Upper lobe of left lung (tissue), 6 donors: ENCODE measurements at places on chromosomes 1 and 21. TPM values are rescaled to one million over a fixed set of nuclear protein-coding genes. Genes with fewer than 3 reads are reported as not detected.

The CELA2A gene
- not detected for total RNA-seq

The SPATA1 gene
- total RNA-seq: 2.2 TPM

The ATXN7L2 gene
- total RNA-seq: 6.0 TPM

- H3K36me3 ChIP-seq: peaks cover 2% of the 10 kb centered on the region
- DNase-seq: no peak
- no peak overlapping the region for H3K4me3 ChIP-seq
- H3K27ac ChIP-seq: no peak overlapping the region
Measured at GRCh38 chr1:26579681-26580111, 50.1 kb downstream of the RPS6KA1 start.

DNA sequence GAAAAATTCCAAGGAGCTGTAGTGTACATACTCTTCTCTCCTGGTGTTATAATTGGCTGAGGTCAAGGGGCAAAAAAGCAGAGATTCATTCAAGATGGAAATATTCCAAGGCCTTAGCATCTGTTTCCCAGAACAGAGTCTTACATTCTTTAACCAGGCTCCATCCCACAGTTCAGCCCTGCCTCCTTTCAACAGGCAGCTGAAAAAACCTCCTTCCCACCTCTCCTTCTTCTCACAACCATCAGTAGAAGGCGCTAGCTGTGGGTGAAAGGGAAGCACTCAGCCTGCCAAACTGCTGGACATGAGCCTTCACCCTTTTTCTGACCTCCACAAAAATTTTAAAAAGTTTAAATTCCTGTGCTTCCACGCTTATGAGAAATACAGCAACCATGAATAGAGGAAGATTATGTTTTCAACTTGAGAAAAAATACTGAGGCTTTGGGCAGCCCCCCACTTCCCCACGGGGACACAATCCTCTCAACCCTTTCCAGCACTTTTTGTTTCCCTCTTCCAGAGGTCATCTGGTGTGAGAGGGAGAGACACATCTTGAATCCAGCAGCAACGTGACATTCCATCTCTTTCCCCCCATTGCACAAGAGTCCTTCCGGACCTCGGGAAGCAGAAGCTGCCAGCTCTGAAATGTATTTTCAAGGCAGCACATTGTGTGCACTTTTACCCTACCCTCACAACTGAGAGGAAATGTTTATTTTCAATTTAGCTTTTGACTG, 43.2 kb upstream of the FMO2 start:
- DNase-seq: peak; percentile 28
- H3K4me1 ChIP-seq: peaks cover 16% of the 10 kb centered on the region
- H3K27ac ChIP-seq: peak overlapping the region; percentile 85
- no peak overlapping the region for H3K4me3 ChIP-seq
- H3K27me3 ChIP-seq: no peaks in the 10 kb centered on the region
- H3K36me3 ChIP-seq: no peaks in the 10 kb centered on the region

DNA sequence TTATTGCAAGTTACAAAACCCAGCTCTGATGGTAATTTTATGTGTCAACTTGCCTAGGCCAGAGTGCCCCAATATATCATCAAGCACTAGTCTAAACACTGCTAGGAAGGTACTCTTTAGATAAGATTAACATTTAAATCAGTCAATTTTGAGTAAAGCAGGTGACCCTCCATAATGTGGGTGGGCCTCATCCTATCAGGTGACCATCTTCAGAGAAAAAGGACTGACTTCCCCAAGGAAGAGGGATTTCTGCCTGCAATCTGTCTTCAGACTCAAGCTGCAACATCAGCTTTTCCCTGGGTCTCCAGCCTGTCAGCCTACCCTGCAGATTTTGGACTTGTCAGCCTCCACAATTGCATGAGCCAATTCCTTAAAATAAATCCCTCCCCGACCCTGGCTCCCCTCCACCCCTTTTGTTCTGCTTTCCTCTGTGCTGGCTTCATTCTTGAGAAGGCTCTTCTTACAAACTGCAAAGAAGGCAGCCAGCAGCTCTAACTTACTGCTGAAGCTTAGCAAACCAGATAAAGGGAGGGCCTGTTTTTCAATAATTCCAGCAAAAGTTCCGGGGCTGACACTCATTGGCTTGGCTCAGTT, 56.4 kb upstream of the RUNX3 start:
- no peaks in the 10 kb centered on the region for H3K27me3 ChIP-seq
- H3K4me1 ChIP-seq: no peaks in the 10 kb centered on the region

GRCh38 chr1:195754303-195754702, 853.9 kb downstream of the KCNT2 start:
- H3K27me3 ChIP-seq: no peaks in the 10 kb centered on the region
- H3K36me3 ChIP-seq: no peaks in the 10 kb centered on the region
- H3K4me1 ChIP-seq: no peaks in the 10 kb centered on the region
